ENCODE measurements at places on chromosomes 1 and 21.

GRCh38 chr1:159981351-159982055, 27.5 kb upstream of the SLAMF9 start:
- no peak for DNase-seq

GRCh38 chr1:114505148-114505561, 5.8 kb downstream of the TRIM33 start:
- DNase-seq = no peak

- DNase-seq = no peak
These were observed 194.6 kb upstream of the SAMSN1 start for GRCh38 chr21:14740692-14741091.

- DNase-seq = no peak
These were observed 26.1 kb downstream of the PRDM16 start for GRCh38 chr1:3094863-3095780.

DNA sequence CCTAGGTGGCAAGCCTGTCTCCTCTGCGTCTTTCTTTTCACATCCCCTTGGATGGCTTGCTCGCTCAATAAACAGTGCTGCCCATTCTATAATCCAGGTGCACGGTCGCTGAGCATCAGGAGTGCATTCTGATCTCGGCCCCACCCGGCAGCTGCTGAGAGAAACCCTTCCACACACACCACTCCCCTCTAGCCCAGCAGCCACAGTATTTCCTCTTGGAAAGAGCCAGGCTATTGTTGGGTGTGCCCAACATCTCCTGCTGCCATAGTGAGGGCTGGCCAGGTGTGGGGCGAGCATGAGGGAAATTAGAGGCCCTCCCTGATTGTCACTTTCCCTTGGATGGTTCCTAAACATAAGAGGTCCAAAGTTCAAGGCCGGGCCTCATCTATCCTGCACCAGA, 24.7 kb downstream of the GPA33 start:
- DNase-seq = no peak

DNA sequence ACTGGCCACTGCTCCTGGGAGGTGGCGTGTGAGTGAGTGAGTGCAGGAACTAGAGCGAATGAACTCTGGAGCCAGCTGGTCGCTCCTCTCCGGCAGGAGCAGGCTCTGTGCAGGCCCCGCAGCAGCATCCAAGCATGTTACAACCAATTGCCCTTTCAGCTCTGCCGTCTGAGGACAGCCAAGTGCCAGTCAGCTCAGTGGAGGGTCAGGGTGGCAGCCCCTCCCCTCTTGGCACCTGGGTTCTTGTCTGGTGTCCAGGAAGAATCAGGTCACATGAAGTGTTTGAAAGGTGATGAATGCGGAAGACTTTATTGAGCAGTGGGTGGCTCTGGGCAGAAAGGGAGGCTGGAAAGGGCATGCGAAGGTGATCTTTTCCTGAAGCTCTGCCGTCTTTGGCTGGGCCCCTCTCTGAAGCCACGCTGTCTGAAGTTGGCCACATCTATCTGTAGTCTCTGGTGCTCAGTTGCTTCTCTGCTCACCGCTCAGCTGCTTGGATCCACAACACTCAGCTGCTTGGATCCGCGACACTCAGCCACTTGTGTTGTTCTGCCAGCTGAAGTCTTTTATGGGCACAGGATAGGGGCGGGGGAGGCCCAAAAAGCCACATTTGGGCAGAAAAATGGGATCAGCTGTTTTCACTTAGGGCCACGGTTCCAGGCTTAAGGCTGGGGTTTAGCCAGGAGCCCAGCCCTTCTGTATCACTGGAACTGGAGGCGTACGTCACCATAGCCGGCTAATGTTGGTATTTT, 139.8 kb downstream of the ADSS2 start:
- DNase-seq = no peak

DNA sequence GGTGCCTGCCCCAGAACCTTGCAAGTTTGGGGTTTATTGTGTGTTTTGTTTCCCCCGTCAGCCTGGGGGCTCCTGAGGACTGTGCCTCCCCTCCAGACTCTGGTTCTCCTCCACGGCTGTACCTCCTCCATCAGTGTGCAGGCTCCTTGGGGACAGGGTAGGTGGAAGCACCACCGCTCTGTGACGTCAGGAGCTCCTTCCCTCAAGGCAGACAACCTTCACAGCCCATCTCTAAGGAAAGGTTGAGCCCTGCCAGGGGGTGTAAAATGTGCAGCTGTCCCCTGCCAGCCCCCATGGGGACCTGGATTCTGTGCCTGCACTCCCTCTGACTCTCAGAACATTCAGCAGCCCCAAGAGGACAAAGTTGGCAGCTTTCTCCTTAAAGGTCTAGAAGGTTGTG, 465 bp upstream of the HSPB7 start:
- no peak for DNase-seq

- DNase-seq = no peak
These were observed 52.1 kb downstream of the MROH9 start for GRCh38 chr1:170987424-170987823.

GRCh38 chr1:64659478-64660138, 85.3 kb upstream of the RAVER2 start:
- DNase-seq = no peak

- no peak for DNase-seq
These were observed 28.0 kb downstream of the TBX15 start for GRCh38 chr1:118960026-118960561.

DNA sequence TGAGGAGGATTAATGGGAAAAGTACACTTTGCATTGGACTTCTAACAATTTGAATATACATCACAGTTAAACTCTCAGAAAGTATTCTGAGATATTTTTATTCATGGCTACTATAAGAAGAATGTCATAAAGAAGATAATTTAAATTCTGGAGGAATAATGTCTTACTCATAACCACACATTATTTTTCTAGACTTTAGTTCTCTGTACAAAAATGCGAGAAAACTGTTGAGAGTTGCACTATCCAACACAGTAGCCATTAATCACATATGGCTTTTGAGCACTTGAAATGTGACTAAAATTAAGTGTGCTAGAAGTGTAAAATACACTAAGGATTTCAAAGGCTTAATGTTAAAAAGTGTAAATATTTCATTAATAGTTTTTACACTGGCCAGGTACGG, 53.8 kb downstream of the CRB1 start:
- no peak for DNase-seq

GRCh38 chr1:216723274-216723780, at the start of gene ESRRG:
Gene ESRRG, minus strand, starts transcription at chr1:216723429. Its CDS starts 130 bp downstream, at chr1:216723299.
- no peak for DNase-seq

DNA sequence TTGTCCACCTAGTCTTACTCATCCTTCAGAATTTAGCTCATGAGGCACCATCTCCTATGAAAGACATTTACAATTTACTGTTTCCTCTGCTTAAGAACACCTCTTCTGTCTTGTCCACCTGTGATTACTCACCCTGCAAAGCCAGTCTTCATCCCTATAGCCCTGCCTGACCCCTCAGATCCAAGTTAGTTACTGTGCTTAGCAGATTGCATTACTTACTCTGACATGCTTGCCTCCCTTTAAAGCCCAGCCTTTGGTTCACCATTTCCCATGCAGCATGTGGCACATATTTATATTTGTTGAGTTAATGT, 60.9 kb upstream of the VCAM1 start:
- DNase-seq = no peak

DNA sequence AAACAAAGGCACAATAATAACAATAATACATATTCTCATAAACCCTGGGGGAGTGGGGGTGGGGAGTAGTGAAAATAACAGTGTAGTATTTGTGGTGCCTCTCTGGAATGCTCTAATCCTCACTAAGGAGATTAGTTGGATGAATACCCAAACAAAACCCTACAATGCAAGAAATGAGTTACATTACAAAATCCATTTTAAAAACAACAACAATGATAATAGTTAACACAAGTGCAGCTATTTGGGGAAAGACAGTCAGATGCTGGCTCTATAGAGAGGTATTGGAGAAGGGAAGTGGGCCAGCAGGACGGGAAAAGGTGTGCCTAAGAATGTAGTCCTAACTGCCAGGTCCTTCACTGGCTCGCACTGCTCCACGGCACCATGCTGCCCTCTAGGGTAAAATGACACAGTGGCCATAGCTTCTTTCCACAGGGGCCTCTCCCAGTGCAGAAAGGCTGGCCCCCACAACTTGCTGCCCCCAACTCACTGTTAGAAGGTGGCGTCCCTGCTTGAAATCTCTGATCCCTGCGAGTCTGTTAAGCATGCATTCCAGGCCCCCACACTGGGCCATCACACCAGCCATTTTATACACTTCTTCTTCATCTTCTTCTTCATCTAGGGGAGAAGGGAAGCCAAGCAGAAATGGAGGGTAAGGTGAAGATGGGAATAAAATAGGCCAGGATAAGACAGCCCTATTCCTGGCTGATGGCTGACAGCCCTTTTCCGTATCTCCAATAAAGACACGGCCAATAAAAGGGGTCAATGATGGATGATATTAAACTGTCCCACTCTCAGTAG, 113.8 kb downstream of the UBR4 start:
- no peak for DNase-seq

- no peak for DNase-seq
These were observed 96.5 kb downstream of the NME7 start for GRCh38 chr1:169271098-169271497.

DNA sequence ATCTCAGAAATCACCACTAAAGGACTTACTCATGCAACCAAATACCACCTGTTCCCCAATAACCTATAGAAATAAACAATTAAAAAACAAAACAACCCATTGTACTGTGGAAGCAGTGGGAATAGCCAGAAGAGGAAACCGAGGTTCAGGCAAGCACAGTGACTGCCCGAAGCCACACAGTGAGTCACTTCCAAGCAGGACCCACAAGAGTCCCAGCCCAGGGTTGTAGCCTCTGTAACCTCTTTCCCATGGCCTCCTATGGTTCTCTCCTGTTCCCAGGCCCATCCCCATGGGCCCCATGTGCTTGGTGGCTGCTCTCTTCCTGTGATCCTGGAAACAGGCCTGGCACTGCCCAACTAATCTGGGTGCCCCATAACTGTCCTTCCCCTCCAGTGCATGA, 29.0 kb upstream of the HTR1D start:
- no peak for DNase-seq

- DNase-seq = no peak
These were observed 11.6 kb upstream of the MAPKAPK2 start for GRCh38 chr1:206672844-206673758.

DNA sequence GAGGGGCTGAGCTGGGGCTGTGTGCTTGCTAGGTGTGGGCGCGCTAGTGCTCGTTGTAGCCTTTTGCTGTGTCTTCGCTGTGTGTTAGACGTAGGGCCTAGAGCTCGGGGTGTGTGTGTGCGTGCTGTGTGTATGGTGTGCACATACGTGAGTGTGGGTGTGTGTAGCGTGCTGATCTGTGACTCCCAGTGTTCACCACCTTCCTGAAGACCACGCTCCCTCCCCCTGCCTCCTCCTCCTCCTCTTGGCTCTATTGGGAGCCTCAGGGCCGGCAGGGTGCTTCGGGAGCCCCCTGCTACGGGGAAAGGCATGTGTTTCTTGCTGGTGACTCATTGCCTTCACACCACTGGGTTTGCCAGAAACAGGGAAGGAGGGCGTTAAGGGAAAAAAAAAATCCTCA, 9.4 kb upstream of the KCNC4 start:
- DNase-seq = no peak

- DNase-seq = no peak
These were observed 70.1 kb upstream of the ARHGEF16 start for GRCh38 chr1:3384407-3384806.

DNA sequence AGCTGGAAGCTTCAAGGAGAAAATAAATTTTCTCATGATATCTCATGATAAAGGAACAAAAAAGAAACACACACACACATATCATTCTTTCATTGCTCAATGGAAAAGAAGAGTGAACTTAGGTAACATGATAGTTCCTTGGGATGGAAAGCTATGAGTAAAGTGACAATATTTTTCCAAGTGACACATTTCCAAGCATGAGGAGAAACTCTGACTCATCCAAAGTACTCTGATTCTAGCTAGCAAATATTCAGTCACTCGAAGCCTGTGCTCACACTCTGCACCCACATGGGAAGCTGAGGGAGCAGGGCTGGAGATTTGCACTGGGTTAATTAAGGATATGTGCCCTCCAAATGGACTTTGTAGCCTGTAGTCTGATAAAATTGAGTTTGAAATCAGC, 222.4 kb downstream of the LRRC40 start:
- DNase-seq = peak; percentile 9

DNA sequence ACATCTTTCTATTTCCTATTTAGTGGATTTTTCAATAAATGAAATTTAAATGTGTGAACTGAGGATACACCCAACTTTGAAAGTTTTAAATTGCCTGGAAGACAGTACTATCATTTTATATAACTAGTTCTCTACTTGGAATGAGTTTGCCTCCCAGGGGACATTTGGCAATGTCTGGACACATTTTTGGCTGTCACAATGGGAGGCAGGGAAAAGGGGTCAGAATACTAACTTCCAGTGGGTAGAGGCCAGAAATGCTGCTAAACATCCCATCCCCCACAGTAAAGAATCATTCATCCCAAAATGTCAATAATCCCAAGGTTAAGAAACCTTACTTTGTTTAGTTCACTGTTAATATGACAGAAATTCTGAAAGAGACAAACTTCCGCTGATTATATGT, 13.2 kb upstream of the NRAS start:
- no peak for DNase-seq

GRCh38 chr1:183360473-183360872, 57.7 kb downstream of the NMNAT2 start:
- no peak for DNase-seq

GRCh38 chr1:87295445-87296110, 33.1 kb upstream of the LMO4 start:
- no peak for DNase-seq

DNA sequence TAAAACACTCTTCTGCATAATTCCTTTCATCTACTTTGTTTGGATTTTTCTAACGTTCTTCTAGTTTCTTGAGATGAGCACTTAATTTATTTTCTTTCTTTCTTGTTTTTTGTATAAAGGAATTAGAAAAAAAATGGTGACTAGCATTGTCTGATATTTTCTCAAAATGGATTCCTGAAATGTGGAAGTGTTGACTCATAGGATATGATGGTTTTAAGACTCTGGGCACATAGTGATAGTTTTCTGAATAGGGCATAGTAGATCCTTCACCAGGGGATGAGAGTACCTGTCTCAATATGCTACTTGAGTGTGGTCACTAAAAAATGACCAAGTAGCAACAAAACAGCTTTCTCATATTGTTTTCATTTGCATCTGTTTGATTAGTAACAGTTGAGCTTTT, 100.9 kb downstream of the PEX14 start:
- DNase-seq = no peak

- no peak for DNase-seq
These were observed 111.3 kb upstream of the PALMD start for GRCh38 chr1:99534638-99534930.

DNA sequence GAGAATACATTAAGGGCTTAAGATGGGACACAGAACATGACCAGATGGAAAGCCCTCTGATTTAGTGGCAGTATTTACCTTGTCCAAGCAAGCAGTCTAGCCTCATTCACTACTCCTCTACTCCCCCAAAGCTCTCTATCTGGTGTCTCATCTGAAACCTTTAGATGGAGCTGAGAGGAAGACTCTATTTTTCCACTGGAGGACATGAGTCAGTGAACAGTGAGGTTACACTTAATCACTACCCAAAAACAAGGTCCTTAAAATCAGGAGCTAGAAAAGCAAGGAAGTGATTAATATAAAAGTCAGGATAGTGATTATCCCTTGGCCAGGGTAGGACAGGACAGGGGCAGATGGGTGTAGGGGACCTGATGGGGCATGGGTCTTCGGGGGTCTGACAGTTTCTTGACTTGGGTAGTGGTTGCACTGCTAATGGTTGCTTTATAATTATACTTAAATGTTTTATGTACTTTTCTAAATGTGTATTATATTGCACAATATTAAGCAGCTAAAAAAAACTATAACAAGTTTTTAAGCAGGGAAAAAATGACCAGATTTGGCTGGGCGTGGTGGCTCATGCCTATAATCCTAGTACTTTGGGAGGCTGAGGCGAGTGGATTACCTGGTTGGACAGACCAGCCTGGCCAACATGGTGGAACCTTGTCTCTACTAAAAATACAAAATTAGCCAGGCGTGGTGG, 3.0 kb downstream of the PTPN22 start:
- DNase-seq = no peak

Measured in fibroblast of the conjunctiva (primary cell).